Activated naive CD4-positive, alpha-beta T cell treated with anti-CD3 and anti-CD28 coated beads for 36 hours (primary cell): ENCODE measurements at places on chromosomes 3 and 15.

- no peak for DNase-seq
Measured at GRCh38 chr3:128824132-128824850, 55.1 kb upstream of the ACAD9 start.

GRCh38 chr15:66936109-66936860 lies 129.1 kb upstream of the SMAD3 start:
- DNase-seq, result no peak

DNA sequence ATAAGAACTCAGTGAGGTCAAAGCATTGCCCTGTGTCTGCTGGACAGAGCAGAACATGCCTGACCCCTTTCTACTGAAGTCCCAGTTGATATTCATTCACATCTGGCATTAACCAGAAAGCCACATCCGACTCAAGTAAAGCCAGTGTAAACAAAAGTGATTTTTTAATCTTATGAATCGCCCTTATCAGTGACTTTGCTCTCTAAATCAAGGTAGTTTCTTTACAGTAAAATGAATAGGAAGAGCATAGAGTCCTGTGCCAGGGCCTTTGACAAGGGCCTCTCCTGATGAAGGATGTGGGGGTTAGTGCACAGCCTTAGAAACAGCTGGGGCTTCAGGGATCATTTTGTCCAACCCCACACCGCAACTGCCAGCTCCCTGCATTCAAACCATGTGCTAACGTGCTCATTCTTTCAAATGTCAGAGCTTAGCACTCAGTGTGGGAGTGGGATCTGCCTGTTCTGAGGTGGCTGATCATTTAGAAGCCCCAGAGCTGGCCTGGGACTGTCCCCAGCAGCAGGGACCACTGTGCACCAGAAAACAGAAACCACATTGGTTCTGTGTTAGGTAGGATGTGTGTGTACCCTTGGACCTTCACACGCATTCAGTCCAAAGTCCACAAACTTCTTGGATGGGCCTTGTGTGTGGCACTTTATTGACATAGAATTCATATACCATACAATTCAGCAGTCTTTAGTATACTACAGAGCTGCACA lies 55.3 kb downstream of the CCR4 start:
- DNase-seq, result no peak

DNA sequence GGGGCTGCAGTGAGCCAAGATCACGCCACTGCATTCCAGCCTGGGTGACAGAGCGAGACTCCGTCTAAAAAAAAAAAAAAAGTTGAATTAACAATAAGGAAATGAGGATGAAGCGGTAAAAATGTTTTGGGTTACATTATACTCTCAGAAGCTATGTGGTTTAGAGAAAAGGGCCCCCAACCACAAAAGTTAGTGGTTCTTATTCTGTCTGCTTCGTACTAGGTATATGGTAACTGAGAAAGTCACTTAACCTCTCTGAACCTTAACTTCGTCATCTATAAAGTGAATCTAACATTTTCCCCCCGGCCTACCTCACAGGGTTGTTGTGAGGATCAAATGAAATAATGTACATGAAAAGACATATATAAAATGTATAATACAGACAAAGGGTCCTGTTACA lies 38.4 kb upstream of the EHHADH start:
- no peak for DNase-seq

DNA sequence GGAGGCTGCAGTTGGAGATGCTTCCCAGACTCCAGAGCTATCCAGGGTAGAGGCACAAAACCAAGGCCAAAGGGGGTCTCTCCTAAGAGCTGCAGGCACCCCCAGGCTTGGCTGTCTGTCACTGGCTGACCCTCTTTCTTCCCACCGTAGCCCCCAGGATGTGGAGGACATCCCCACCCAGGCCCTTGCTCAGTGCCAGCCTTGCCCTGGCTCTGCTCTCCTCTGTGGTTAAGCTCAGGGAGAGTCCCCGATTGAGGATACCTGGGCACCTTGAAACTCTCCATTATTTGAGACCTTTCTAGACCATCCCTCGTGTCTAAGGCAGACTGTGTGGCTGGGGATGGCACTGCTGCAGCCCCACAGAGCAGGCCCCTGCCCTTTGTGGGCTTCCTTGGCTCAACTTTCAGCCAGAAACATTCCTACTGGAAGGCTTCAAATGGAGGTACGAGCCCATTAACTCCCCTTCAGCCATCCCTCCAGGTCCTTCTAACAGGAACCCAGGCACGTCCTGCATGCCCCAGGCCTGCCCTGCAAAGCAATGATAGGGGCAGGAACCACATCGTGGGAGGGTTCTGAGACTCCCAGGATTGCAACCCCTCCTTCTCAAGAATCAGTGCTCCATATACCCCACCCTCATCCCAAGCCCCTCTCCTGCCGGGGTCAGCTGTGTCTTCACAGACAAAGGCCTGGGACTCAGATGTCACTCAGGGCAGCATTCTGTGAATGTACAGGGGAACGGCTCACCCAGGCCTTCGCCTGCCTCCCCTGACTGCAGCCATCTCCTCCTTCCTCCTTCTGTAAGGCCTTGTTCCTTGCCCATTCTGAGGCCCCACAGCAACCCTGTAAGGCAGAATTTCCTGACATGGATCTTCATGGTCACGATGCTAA lies 102.9 kb upstream of the ABHD17C start:
- no peak for DNase-seq

DNA sequence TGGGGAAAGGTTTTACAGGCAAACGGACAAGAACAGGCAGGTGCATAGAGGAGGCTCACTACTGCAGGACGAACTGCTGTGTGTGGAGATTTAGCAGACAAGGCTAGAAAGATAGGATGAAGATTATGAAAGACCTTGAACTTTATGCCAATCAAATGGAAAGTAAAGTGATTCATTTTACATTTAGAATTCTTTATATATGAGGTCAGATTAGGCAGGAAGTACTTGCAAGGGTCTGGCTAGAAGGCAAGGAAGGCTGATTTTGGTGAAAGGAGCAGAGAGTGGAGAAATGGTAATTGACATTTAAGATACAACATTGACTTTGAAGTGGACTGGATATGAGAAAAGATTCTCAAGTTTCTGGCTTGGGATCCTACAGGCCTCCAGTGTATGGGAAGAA lies 33.6 kb downstream of the PLSCR4 start:
- no peak for DNase-seq

- DNase-seq, result no peak
Measured at GRCh38 chr3:37590328-37591079, 271.2 kb upstream of the CTDSPL start.

GRCh38 chr3:14391033-14391432 lies 11.4 kb upstream of the SLC6A6 start:
- no peak for DNase-seq

- DNase-seq, result peak; percentile 79
Measured at GRCh38 chr15:41557673-41558399, 1.2 kb upstream of the TYRO3 start.

DNA sequence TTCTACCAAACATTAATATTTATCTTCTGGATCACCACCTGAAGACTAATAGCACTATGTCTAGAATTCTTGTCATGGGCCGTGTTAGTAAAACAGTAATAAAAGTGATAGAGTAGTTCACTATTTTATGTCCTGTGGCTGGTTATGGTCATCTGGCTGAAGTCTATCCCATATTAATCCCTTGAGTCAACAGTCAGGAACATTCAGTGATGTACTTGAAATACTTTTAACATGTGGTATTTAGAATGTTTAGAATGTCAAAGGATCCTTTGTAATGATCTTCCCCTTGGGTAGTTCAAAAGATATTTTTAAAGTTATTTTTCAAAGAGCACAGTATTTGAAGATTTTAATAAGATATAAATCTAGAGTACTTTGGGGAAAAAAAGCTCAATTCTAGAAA lies 117.0 kb downstream of the MBNL1 start:
- DNase-seq, result no peak

DNA sequence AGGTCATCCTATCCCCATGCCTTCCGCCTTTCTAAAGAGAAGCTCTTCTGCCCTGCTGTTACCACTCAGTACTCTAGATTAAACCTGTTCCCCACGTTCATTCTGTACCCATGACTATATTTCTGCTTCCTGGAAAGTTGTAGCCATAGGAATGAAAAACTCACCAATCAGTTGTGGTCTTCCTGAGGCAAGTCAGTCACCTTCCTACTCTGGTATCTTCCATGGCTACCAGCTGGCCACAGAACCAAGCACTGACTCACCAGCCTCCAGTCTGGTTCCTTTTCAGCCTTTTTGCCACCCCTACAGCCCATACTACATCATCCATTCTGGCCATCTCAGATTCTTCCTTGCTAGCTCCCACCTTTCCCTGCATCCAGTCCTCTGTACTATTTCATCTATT lies 46.4 kb downstream of the TMEM44 start:
- no peak for DNase-seq

- no peak for DNase-seq
Measured at GRCh38 chr3:53719796-53720195, 126.4 kb downstream of the CHDH start.

- DNase-seq, result peak; percentile 65
Measured at GRCh38 chr3:46829699-46830208, 33.5 kb downstream of the MYL3 start.

DNA sequence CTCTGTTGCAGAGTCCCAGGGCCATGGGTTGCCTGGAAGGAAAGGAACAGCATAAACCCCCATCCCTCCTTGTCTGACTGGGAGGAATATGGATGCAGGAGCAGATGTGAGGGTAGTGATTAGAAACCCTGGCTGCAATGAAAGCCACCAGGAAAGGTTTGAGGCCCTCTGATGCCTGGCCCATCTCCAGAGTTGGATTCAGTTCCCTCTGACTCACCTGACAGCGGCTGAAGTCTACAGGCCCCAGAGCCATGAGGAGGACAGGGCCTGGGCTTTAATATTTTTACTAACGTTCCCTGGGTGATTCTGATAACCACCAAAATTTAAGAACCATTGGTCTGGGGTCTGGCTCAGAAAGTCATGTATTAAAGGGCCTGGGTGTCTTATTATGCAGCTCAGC lies 214.0 kb downstream of the EPHB1 start:
- DNase-seq, result no peak

DNA sequence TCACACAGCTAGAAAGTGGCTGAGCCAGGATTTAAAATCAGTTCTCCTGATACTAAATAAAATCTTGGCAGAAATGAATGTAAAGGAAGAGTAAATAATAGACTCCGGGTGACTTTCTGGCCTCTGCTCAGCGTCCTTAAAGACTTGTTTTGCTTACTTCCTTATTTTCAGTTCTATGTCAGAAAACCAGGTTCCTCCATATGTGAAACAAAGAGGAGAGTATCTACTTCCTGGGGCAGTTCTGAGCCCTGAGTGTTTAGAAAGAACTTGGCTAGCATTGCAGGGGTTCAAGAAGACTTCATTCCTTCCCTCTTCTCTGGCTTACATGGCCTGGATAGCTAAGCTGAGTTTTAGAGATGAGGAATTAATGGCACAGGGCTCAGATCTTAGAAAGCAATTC lies 222.8 kb upstream of the TLE3 start:
- no peak for DNase-seq

DNA sequence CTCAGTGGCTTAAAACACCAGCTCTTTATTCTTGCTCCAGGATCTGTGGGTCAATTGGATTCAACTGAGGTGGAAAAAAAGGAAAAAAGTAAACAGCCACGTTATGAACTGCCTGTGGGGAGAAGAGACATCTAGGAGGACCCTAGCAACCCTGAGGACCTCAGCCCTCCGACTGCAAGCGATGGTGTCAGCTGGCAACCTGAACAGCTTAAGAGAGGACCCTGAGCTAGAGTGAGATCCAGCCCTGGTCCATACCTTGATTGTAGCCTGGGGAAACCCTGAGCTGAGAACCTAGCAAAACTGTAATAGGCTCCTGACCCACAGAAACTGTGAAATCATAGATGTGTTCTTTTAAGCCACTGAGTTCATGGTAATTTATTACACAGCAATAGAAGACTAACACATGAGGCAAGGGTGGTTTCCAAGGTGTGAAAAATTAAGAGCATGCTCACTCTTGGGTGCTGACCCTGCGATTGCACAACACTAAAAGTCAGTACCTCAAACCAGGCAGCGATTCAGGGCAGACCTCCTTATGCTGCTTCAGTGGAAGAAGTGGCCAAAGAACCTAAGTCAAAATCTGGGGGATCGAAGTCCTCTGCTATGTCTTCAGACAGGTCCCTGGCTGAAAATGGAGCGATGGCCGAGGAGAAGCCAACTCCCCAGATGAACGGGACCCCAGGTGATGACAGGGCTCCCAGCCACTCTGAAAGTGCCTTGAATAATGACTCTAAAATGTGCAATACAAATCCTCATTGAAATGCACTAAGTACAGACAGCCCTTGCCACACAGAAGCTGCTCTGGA lies 57.7 kb downstream of the GASK1A start:
- no peak for DNase-seq

- no peak for DNase-seq
Measured at GRCh38 chr3:30625541-30626438, 19.4 kb downstream of the TGFBR2 start.

- no peak for DNase-seq
Measured at GRCh38 chr3:107283948-107284347, 93.3 kb upstream of the CCDC54 start.

DNA sequence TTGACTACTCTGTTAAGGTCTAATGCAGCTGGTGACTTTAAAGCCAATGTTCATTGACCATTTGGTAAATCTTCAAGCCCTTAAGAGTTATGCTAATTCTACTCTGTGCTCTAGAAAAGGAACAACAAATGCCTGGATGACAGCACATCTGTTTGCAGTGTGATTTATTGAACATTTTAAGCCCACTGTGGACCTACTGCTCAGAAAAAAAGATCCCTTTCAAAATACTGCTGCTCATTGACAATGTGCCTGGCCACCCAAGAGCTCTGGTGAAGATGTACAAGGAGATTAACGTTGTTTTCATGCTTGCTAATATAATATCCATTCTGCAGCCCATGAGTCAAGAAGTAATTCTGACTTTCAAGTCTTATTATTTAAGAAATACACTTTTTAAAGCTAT lies 110.8 kb downstream of the TBC1D5 start:
- DNase-seq, result no peak

- DNase-seq, result no peak
Measured at GRCh38 chr3:132973441-132973840, 64.8 kb upstream of the TMEM108 start.

DNA sequence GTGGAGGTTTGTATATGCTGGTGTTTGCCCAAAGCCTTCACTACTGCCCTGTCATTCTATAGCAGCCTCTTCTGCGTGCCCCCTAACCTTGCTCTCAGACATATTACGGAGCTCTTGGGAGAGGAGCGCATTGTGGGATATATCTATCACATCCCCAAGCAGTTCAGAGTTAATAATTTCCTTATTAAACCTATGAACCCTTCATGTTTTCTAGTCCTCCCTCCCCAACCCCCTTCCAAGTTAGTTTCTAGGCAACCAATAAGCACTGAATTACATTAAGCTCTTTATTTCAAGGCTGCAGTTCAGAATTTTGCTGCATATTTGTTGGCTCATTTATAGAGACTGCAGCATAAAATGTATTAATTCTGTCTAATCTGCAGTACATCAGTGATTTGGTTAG lies 57.3 kb upstream of the GRM7 start:
- DNase-seq, result no peak

DNA sequence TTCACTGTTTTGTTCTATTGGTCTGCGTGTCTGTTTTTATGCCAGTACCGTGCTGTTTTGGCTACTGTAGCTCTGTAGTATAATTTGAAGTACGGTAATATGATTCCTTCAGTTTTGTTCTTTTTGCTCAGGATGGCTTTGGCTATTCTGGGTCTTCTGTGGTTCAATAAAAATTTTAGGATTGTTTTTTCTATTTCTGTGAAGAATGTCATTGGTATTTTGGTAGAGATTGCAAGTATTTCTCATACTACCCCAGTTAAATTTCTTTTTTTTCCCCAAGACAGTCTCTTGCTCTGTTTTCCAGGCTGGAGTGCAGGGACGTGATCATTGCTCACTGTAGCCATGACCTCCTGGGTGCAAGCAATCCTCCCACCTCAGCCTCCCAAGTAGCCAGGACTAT lies 53.4 kb downstream of the STARD9 start:
- no peak for DNase-seq
